Activated naive CD4-positive, alpha-beta T cell treated with anti-CD3 and anti-CD28 coated beads, Interleukin-2, amount 50 U/mL, for 72 hours (primary cell): ENCODE measurements at places on chromosomes 12 and 14. TPM values are rescaled to one million over a fixed set of nuclear protein-coding genes. Genes with fewer than 3 reads are reported as not detected.

DNA sequence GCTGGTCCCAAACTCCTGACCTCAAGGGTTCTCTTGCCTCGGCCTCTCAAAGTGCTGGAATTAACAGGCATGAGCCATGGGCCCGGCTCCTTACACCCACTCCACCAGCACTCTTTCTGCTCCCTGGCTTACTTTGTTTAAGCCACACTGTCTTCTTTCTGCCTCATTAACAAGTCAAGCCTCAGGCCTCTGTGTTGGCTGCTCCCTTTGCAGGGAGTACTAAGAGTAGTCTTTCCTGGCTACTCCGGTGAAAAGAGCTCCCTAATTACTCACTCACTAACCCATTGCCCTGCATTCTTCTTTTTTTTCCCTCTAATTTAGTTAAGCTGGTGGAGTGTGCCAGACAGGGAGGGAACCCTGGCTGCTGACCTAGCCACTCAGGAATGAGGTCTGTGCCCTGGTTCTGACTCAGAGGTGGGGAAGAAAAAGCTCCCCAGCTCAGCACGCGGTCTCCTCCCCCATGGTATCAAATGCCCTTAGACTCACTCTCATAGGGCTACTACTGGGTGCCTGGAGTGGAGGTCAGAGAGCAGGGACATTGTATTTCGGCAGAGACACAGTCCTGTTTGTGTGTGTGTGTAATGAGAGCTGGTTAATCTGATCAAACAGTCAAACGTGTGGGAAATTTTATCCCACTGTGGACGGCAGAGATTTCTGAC is 19.8 kb downstream of the GALNT6 start:
- DNase-seq: no peak

DNA sequence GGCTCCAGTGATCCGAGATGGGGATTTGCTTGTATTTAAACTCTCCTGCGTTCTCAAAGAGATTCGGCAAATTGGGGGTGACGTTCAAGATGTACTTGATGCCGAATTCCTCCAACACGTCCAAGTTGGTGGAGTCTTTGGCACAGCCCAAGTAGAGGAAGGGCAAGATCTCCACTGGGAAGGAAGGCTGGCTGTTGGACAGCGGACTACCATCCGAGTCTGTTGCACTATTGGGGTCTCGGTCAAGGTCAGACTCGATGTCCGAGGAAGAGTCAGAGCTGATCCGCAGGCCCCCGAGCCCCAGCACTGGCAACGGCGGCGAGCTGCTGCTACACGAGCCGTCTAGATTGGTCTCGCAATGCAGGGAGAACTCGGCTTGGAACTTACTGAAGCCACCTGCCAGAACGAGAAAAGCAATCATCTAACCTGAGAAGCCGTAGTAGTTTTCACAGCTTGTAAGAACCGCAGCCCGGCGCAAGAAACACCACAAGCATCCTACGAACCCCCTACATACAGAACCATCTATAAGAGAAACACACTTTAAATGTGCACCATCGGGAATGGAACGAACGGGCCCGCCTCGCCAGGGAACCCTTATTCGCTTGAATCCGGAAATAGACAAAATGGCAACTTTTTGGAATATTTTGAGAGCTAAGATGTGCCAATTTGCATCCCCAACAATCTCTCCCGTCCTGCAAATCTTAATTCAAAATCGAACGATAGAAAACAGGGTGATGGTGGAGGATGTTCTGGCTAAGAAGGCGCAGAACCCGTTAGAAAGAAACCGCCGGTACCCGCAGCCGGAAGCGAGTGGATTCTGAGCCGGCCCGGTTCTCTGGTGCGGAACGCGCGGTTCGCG is 1.4 kb downstream of the DUSP6 start:
- DNase-seq: peak; percentile 20

- DNase-seq: no peak
These were observed 206.4 kb upstream of the GZMB start for GRCh38 chr14:24840204-24840893.

IL22 gene
- 8.4 TPM for total RNA-seq

TFCP2 gene
- total RNA-seq: 29.7 TPM

MSRB3 gene
- total RNA-seq: not detected

DNA sequence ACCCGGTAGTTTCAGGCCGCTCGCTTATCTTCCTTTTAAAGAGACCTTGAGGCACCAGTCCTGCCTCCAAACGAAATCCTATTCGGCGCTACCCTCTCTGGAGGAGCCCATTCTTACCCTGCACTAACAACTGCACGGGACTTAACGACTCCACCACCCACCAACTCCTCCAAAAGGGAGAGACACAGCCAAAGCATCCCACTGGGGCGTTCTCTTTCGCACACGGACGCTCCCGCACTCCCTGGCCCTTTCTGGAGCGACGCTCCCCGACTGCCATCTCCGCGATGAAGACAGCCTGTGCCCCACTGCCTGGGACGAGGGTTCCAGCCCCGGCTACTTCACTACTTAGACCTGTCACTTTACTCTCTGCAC is 650 bp downstream of the GALC start:
- no peak for DNase-seq

PARP11 gene
- total RNA-seq: 25.2 TPM

- no peak for DNase-seq
These were observed 62.1 kb downstream of the SPTB start for GRCh38 chr14:64817631-64818030.

NIN gene
- 61.4 TPM for total RNA-seq

DNA sequence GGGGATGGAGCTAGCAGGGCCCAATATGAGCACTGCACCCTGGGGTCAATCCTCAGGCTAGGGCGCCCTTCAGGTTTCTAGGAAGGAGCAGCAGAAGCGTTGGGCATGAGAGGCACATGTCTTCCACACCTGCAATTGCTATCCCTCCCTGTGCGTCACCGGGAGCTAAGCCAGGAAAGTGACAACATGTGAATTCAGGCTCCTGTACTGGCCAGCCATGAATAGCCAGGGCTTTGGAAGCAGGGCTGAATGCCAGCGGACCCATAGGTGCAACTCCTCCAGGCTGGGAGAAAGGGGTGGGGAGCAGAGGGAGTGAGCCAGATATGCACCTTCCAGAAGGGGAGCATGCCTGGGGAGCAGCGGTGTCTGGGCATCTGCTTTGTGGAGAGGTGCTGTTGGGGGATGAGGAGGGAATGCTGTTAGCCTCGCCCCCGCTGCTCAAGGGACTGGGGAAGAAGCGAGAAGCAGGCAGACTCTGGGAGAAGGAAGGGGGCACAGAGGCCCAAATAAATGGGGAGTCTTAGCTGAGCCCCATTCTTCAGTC is 6.1 kb downstream of the HOXC5 start:
- DNase-seq: no peak

DNA sequence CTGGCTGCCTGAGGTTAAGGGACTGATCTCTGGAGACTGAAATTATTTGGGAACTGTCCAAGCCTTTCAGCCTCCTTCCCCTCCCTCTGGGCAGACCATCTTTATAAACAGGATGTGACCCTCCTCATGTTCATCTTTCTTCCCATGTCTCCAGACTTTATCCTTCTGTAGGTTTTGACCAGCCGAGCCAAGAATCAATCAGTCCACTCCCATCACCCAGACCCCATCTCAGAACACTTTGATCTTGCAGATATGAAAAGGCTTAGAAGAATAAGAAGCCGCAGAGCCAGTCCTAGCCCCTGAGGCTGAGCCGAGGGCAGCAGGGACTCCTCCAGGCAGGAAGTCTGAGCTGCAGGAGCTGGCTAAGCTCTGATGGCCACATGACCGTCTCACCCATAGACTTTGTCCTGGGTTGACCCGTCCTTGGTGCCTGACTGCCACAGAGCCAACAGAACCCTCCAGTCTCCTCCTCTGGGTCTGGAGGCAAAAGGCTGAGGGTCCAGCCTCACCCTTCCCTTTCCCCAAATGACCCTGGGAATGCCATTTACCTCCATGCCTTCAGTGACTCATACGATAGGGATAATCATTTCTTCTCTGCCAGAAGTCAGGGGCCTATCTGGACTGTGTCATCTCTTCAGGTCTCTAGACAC is 1.6 kb downstream of the KRT71 start:
- no peak for DNase-seq

SERPINA12 gene
- not detected for total RNA-seq

- no peak for DNase-seq
These were observed 7.6 kb downstream of the ADSS1 start for GRCh38 chr14:104731320-104732294.

DNA sequence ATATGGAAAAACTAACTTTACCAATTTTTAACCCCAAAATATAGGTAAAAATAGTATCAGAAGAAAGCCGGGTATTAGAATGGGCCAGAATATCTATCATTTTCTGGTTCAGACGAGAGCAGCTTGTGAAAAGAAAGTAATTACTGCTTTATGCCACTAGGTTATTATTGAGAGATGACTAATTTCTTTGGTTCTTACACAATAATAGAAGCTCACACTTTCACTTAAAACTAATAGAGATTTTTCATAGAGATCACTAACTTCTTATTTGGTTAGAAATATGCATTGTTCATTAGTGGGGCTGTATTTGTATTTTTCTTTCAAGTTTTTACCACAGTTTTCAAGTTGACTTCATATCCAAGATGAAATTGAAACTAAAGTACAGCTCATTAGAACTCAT is 1241.2 kb upstream of the FLRT2 start:
- no peak for DNase-seq

LRTM2 gene
- not detected for total RNA-seq

LBHD2 gene
- total RNA-seq: not detected

- DNase-seq: no peak
These were observed 11.0 kb downstream of the ZBTB39 start for GRCh38 chr12:56995201-56995929.

PTPRB gene
- not detected for total RNA-seq

- no peak for DNase-seq
These were observed 252.7 kb downstream of the LRFN5 start for GRCh38 chr14:41859336-41859735.

DNA sequence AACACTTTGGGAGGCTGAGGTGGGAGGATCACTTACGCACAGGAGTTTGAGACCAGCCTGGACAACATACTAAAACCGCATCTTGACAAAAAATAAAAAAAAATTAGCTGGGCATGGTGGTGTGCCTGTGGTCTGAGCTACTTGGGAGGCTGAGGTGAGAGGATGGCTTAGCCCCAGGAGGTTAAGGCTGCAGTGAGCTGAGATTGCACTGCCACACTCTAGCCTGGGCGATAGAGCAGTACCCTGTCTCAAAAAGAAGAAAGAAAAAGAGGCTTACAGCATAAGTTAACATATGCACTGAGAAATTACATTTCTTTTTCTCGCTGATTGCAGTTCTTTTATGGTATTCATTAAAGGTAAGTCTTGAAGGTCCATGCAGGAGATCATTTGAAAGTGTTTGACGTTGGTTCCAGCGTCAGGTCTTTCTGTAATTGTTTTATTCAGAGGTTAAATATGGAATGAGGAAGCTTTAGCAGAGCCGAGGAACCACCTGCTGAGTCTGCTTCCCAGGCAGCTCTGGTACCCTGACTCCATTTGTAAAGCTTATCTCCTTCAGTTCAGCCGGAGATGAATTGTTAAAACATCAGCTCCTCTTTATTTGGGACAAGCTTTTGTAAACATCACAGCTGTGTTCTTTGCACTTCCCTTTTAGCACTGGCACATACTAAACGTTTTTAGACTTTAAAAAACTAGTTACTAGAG is 18.5 kb downstream of the SFSWAP start:
- no peak for DNase-seq

ETFBKMT gene
- 0.78 TPM for total RNA-seq

- no peak for DNase-seq
These were observed 363.7 kb downstream of the ALG10 start for GRCh38 chr12:34386016-34386415.

GRCh38 chr14:85573406-85573805 is 43.5 kb downstream of the FLRT2 start:
- DNase-seq: no peak

GRCh38 chr14:60650373-60650961 is 1.2 kb upstream of the SIX1 start:
- no peak for DNase-seq

GRCh38 chr12:99004799-99005466 is 359.8 kb downstream of the APAF1 start:
- DNase-seq: no peak

FOXN4 gene
- total RNA-seq: not detected

DNA sequence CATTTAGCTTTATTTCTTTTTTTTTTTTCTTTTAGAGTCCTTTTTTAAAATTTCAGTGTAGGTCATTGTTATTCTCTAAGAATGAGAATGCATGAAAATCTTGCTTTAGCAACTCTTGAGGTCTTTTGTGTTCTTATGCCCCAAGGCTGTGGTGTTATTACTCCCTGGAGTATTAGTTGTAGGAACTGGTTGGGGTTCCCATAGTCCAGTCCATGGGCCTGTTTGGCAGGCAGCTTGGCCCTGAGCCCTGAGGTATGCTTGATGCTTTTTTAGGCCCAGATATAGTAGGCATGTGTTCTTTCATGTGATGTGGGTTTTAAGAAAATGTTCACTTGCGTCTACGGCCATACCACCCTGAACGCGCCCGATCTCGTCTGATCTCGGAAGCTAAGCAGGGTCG is 1.6 kb downstream of the FAM234B start:
- DNase-seq: no peak

CHGA gene
- total RNA-seq: not detected

DNA sequence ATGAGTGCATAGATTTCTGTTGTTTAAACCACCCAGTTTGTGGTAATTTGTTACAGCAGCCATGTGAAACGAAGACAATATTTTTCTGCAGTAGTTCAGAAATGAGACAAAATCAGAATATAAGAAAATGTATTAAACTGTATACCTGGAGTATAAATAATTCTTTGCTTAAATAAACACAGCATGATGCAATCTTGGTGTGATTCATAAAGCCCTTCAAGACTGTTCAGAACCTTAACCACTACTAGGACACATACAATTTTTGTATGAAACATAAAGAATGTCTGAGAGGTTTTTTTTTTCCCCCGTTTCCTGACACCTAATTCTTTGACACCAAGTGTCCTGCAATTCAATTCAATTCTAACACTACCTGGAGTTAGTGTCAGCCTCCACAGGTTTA is 10.5 kb downstream of the C12orf75 start:
- DNase-seq: no peak

DUSP16 gene
- 37.4 TPM for total RNA-seq

DNA sequence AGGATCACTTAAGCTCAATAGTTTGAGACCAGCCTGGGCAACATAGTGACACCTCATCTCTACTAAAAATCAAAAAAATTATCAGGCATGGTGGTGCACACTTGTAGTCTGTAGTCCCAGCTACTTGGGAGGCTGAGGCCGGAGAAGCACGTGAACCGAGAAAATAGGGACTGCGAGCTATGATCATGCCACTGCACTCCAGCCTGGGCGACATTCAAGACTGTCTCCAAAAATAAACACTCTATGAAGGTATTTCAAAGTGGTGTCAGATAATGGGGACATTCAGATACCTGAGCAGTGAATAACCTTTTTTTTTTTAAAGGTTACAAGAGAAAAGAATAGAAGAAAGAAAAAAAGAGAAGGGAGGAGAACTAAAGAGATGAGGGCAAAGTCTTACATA is 98.1 kb downstream of the MED13L start:
- no peak for DNase-seq

DNA sequence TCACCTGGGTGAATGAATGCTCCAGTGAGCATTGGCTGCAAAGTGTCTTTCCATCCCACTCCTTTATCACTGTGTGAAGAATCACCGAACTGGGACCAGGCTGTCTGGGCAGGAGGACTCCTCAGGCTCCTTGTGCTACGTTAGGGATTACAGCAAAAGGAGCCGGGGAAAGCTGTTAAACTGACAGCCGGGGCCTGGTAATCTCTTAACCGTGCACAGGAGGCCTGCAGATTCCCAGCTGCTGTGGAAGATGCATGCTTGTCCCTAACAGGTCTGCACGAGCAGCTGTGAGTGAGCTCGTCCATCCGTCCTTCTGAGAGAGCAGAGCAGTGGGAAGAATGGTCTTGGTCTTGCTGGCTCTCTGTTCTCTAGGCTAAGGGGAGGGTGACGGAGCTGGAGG is 231.5 kb downstream of the AACS start:
- DNase-seq: no peak
